Activated T-cell treated with anti-CD3 and anti-CD28 coated beads for 4 hours (primary cell): ENCODE measurements at places on chromosomes 3 and 15.

GRCh38 chr3:170421111-170421641, 2.5 kb downstream of the CLDN11 start:
- no peak for DNase-seq

- DNase-seq, result no peak
Observed at GRCh38 chr15:56339594-56339993, 25.6 kb upstream of the TEX9 start.

DNA sequence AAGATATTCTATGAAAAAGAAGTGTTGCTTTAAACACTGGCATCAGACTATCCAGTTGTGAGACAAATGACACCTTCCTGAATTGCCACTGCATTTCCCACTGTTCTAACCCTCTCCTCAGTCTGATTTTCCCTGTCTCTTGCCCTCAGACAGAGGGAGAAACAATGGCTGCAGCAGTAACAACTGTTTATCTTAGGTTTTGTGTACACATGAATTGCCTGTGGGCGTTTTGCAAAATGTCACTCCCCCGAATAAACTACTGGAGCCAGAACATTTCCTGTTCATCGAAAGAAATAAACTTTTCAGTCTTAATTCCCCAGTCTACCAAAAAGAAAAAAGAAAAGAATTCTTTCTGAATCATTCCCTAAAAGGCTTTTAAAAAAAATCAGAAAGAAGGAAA, 155.1 kb downstream of the MAGI1 start:
- no peak for DNase-seq

GRCh38 chr15:98738689-98739401, 90.5 kb downstream of the IGF1R start:
- DNase-seq, result no peak

DNA sequence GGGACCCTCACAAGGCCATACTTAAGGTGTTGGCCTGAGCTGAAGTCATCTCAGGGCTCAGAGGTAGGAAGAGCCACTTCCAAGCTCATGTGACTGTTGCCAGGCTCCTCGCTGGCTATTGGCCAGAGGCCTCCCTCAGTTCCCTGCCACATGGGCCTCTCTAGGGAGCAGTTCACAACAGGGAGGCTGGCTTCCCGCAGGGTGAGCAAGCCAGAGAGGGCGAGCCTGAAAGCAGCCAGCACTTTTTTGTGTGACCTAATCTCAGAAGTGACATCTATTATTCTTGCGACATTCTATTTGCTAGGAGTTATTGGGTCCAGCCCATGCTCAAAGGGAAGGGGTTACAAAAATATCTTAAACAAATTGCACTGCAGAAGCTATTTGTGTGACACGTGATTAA, 201.4 kb downstream of the SSR3 start:
- DNase-seq, result no peak

- no peak for DNase-seq
Observed at GRCh38 chr3:64161481-64161952, 63.7 kb downstream of the PRICKLE2 start.

DNA sequence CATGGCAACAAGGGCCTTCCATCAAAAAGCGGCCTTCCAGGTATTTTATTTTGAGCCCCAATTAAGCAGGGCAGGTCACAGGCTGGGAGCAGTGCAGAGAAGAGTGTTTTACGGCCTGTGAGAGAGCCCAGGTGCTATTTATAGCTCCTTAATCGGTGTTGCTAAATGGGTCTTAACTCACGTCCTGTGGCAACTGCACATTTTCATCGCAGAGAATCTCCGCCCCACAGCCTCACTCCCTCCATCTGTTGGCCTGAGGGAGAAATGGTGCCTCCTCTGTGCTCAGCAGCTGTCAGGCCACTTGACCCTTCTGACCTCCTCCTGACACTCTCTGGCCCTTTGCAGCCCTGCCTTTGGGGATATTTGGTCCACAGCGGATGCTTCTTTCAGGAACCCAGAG, 58.6 kb downstream of the SPSB4 start:
- no peak for DNase-seq

DNA sequence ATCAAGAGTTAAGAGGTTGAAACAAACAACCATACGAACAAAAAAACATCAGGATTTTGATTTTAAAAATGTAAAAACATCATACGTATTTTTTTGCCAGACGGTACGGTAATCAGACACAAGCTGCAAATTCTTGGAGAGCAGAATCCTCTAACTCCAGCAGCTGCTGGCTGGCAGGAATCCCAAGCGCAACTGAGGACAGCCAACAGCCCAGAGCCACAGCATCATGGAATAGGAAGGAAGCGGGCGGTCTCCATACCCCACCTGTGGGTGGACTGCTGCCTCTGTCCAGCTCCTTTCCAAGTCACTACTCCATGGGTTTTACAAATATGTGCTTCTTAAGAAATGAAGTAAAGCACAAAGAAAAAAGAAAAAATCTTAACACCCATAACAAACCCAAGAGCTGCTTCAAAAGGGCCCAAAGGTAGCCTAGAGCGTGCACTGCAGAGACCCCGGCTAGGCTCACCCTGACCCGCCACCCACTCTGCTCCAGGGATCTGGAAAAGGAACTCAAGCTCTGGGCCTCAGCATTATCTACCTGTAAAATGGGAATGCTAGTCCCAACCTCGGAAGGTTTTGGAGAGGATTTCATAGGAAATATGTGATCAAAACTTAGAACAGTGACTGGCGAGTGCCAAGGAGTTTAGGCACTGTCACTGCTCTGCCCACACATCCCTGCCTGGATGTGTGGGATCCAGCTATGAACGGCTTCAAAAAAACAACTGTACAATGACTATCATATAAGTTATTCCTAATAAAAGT, 33.4 kb downstream of the ZXDC start:
- DNase-seq, result no peak

GRCh38 chr3:39025222-39025970, 26.3 kb downstream of the SCN11A start:
- DNase-seq, result no peak

DNA sequence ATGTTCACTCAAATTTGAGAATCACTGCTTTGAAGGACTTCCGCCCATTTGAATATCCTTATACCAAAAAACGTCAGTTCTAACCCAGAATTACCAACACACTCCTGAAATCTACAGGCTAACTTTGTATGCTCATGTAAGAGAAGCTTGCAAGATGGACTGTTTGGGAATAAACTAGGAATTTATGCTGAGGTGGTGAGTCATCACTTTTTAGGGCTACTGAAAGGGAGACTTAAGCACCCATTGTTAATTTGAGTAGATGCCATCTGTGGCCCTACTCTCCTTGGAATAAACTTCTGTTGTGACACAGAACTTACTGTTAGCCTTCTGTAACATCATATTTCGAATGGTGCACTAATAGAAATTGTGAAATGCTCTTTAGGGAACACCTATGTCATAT, 74.6 kb downstream of the FGF12 start:
- no peak for DNase-seq

GRCh38 chr3:81452418-81452817, 309.0 kb downstream of the GBE1 start:
- DNase-seq, result no peak

- DNase-seq, result no peak
Observed at GRCh38 chr3:78204977-78205376, 1165.1 kb downstream of the ROBO2 start.

- DNase-seq, result no peak
Observed at GRCh38 chr3:179149951-179150350, 1.8 kb downstream of the PIK3CA start.

DNA sequence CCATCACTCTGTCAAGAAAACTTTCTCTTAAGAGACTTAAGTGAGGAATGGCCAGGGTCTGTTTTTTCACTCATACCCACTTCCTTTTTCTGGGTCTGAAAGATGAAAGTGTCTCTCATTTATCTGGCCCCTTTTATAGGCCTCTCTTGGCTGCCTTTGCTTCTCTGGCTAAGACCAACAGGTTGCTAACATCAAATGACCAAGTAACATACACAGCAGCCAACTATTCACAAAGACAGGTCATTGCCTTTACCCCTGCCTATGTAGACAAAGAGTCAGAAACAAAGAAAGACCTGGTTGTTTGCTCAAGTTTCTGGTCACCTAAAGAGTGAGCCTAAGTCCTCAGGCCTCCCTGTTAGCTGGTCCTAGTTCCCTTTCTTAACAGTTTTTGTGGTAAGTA, 24.0 kb upstream of the CSTA start:
- no peak for DNase-seq

- DNase-seq, result no peak
Observed at GRCh38 chr3:2623436-2623835, 486.7 kb downstream of the IL5RA start.

DNA sequence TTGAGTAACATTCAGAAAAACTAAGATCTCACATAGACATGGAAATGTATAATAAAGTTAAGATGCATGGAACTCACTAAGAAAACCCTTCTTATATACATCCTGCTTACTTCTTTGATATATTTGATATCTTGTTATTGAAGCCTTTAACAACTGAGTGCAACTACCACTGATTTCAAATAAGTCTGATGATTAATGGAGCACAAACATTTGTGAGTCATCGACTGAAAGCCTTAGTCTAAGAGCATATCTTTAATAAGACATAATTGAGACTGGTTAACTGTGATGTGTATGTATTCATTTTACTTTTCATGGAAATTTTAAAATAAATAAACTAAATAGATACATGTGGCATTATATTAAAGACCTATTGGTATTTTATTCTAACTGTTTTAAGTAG, 740.5 kb downstream of the EPHA3 start:
- no peak for DNase-seq

GRCh38 chr3:176058856-176059255, 1138.4 kb downstream of the TBL1XR1 start:
- DNase-seq, result no peak

DNA sequence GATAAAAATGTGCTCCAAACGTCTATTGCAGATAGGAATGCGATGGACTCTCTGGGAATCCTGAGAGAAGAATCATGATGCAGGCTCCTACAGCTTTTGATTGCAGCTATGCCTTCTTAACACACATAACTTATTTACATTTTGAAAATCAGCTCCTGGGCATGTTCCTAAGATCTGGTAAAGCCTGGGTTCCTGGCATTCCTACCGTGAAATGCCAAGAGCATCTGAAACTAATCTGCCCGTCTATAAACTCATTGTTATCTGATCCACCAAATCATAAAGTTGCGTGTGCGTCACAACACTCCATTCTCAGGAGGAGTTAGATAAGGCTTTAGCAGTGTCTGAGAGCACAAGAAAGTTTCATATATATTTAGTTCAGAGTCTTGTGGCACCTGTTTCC, 79.0 kb upstream of the VGLL3 start:
- DNase-seq, result no peak

DNA sequence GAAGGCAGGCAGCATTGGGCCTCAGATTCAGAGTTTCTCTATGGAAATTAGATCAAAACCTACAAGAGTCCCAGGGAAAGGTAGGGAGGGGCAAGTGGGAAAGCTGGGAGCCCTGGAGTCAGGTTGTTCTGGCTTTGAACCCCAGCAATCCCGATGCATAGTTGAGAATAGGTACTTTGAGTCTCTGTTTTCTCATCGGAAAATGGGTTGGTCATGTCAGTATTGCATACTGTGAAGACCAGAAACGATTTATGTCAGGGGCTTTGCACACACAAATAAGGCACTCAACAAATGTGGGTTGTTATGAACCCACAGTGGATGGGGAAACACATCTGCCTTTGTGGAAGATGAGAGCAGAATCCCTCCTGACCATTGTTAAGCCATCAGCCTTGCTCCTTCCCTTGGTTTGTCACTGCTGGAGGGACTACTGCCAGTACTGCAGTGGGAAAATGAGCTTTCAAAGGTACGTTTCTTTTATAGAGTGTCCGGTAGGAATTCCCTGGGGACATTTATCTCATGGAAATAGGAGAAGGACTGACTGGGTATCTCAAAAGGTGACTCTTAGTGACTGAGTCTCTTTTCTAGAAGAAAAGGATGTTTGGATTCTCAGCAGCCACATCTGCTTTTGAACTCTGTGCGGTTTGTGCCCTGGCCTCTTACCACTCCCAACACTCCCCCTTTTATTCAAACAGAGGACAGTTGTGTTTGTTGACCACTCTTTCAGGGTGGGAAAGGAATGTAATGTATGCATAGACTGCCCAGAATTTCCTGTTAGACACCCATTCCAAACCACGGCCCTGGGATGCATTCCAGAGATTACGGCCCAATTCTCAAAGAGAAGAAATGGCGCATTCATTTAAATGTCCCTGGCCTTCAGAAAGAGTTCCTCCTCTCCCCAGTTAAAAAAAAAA, 54.6 kb upstream of the VILL start:
- no peak for DNase-seq

GRCh38 chr3:100719136-100719535, 9.8 kb downstream of the TFG start:
- no peak for DNase-seq

DNA sequence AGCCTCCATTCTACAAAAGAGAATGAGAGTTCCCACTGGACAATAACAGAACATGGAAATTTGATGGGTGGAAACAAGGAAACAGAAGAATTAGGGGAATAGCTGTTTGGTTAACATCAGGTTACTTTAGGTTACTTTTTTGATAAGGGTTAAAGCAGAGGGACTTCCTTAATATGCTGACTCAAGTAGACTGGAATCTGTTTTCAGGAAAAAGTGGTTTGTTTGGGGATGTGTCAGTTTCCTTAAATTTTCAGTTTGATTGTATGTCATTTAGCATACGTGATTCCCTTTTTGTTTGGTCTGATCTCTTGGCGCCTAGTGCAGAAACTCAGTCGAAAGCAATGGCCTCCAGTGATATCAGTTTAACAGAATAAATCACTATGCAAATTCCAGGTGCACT, 411.8 kb upstream of the GRM7 start:
- DNase-seq, result no peak

GRCh38 chr3:25266677-25267076, 161.4 kb upstream of the RARB start:
- DNase-seq, result no peak

DNA sequence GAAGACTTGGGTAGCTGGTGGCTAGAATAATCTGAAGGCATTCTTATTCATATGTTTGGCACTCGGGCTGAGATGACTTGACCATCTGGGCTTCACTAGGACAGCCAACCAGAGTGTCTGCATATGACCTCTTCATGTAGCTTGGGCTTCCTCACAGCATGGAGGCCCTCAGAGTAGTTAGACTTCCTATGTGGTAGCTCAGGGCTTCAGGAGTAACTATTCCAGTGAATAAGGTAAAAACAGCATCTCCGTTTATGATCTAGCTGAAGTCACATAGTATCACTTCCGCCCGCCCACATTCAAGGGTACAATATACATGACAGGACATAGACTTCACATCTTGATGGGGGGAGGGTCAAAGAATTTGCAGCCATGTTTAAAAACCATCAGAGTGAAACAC, 18.9 kb upstream of the CMTM8 start:
- DNase-seq, result no peak
